Esophagus mucosa (tissue), 1 donor: ENCODE measurements at places on chromosomes 5 and 9.

DNA sequence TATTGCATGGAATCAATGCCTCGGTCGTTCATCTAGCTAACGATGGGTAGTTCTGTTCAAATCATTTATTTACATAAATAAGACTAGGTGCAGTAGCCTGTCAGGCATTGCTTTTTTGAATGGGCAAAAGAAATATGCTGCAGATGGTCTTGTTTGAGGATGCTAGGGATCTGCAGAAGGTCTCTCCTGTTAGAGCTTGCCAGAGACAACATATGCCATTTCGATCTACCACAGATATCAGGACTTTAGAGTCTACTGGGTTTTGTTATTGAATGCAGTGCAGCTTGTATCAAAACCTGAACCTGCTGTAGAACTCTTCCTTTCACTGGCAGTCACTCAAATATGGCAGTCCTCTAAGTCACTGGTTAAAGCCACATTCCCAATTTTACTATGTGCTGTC lies 381.1 kb upstream of the CDH10 start:
- no peak for ATAC-seq

DNA sequence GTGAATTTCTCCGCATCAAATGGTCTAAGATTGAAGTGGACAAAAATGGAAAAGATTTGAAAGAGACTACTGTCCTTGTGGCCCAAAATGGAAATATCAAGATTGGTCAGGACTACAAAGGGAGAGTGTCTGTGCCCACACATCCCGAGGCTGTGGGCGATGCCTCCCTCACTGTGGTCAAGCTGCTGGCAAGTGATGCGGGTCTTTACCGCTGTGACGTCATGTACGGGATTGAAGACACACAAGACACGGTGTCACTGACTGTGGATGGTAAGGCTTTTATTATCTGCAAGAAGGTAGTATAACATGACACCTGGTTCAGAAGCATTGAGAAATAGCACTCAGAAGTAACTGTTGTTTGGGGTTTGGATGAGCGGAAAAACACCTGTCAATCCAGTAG lies 18.7 kb downstream of the VCAN start:
- ATAC-seq = no peak

DNA sequence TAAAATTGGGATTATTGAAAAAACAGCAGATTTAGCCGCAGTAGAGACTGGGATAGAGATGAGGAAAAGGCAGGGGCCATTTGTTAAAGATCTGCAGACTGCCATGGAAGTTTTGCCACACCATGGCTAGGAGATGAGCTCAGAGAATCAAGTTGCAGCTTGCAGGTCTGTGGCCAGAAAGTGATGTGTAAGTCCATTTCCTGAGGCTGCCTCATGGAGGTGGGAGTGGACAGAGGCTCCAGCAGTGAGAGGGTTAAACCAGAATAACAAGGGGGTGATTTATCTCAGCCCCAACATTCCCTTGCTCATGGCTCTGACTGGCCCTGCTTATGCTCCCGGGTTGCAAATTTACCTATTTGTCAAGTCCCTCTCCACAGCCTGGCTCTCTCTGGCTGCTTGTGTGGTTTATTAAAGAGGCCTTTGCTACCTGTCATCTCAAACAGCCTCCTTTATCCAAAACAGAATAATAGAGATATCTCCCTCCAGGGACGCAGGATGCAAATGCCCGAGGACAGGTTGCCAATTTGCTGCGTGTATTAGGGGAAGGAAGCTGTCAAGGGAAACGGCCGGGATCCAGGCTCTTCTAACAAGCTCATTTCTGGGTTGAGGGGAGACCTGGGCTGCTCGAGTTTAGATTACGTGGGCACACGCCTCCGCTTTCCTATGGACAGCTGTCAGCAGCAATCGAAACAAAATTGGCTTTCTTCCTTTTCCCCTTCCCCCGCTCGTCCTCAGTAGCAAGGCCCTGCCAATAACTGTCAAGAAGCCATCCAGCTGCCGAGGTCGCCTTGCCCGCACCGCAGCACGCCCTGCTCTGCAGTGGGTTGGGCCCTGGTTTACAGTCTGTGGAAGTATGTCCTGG lies 72.8 kb upstream of the PITX1 start:
- ATAC-seq = peak; percentile 68

DNA sequence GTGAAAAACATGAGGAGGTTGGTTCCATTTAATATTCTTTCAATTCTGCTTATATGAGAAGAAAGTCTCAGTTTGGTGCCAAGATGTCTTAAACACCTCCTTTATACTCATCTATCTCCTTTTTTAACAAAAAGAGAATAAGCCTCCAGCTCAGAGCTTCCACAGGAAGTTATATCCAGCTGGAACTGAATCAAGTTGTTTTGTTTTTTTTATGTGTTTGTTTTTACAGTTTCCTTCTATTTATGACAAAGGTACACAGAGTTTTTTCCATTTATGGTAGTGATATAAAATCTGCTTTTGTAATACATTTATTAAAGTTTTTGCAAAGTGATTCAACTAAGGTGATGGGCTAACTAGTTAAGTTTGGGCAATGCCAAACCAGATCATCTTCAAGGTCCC lies 10.4 kb downstream of the SPARC start:
- no peak for ATAC-seq

DNA sequence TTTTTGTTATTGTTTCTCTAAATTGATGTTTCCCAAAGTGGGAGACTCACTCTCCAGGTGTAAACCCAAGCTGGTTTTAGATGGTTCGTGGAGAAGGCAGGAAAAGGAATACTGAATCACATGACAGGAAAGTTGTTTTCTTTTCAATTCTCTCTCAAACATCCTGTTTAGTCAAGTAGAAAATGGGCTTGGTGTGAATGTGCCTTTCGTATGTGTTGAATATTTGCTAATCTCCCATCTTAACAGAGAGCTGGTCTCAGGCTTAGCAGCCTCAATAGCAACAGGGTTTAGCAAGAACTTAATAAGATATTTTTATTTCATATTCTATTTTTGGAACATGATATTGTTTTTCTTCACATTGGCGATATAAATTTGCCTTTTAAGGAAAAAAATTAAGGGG lies 119.7 kb downstream of the INSYN2B start:
- ATAC-seq = no peak

- ATAC-seq = peak; percentile 24
These were observed 4.6 kb downstream of the BICD2 start for GRCh38 chr9:92760070-92760469.
